ENCODE measurements at places on chromosomes 6 and 20. TPM values are rescaled to one million over a fixed set of nuclear protein-coding genes. Genes with fewer than 3 reads are reported as not detected.

Gene PBOV1
- total RNA-seq: not detected

Gene NMBR
- 0.71 TPM for total RNA-seq

Gene HLA-DQA1
- 0.38 TPM for total RNA-seq

Gene CCN5
- not detected for total RNA-seq

Data from camera-type eye (tissue), 1 donor.